ENCODE measurements at places on chromosomes 4 and X.

DNA sequence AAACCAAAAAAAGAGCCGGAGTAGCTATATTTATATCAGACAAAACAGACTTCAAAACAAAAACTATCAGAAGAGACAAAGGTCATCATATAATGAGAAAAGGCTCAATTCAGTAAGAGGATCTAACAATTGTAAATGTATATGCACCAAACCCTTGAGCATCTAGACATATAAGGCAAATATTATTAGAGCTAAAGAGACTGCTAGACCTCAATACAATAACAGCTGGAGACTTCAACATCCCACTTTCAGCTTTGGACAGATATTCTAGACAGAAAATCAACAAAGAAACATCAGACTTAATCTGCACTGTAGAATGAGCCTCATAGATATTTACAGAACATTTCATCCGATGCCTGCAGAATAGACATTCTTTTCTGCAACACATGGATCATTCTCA is 4.8 kb upstream of the PROM1 start:
- DNase-seq, result no peak

DNA sequence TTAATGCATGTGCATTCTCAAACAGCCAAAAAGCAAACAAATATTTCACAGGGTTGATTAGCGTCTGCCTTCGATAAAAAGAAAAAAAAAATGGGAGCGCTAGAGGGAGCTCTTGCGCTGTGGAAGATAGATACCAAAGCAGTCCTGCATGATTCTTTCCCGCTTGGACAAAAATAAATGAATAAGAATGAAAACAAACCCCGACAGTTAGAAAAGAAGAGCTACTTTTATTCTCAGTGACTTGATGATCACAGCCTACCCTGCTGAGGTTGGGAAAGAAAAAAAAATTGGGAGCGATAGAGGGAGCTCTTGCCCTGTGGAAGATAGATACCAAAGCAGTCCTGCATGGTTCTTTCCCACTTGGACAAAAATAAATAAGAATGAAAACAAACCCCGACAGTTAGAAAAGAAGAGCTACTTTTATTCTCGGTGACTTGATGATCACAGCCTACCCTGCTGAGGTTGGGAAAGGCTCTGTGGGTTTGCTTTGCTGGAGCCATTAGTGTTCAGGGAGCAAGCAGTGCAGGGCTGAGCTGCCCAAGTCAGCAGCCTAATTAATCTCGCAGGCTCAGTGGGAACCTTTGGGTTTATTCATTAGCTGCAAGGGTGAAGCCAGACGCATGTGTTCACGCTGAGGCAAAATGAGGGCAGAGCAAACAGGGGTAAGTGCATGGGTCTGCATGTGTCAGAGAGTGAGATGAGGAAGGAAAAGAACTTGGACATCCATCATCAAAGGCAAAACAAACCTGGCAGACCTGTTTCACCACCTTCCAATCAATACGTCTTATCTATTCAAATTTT is 249.3 kb upstream of the PRKX start:
- DNase-seq, result no peak

- DNase-seq, result no peak
These were observed 390.3 kb downstream of the SH2D1A start for GRCh38 chrX:124736553-124737270.

DNA sequence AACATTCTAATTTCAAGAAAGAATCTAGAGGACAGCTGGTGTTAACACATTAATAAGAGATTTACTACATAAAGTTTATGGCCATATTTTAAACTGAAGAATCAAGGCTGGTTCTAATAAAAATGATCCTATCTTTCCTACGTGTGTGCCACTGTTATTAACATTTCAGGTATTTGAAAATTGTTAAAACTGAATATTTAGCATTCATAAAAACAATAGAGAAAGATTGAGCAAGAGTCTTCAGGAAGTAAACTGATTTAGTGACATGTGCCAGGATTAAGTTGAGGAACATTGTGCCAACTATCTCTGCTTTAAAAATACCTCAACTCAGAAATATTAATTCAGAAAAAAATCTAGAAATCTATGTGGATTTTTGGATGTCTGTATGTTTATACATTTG is 810.1 kb downstream of the FAT4 start:
- DNase-seq, result no peak

DNA sequence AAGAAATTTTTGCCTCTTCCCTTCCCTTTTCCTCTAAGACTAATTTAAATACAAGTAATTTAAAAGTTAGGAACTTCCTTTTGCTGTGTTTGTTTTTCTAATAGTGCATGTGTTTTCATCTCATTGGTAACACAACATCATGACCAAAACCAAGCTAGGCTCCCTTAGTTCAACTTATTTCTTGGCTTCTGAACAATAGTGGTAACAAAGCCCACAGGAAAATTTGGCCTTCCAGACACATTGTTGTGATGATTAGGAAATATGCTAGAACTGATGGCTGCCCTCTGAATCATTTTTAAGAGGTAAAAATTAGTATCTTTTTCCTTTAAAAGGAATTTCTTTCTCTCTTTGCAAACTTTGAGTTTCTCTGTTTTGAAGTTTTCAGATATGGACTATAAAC is 25.5 kb upstream of the TEC start:
- DNase-seq, result no peak

GRCh38 chr4:153610623-153611376 is 73.3 kb upstream of the TLR2 start:
- no peak for DNase-seq

- no peak for DNase-seq
These were observed 6.2 kb downstream of the SH3TC1 start for GRCh38 chr4:8205241-8205707.

GRCh38 chr4:56657818-56658217 is 23.3 kb downstream of the HOPX start:
- no peak for DNase-seq

GRCh38 chr4:119189638-119190037 is 22.9 kb upstream of the USP53 start:
- no peak for DNase-seq

DNA sequence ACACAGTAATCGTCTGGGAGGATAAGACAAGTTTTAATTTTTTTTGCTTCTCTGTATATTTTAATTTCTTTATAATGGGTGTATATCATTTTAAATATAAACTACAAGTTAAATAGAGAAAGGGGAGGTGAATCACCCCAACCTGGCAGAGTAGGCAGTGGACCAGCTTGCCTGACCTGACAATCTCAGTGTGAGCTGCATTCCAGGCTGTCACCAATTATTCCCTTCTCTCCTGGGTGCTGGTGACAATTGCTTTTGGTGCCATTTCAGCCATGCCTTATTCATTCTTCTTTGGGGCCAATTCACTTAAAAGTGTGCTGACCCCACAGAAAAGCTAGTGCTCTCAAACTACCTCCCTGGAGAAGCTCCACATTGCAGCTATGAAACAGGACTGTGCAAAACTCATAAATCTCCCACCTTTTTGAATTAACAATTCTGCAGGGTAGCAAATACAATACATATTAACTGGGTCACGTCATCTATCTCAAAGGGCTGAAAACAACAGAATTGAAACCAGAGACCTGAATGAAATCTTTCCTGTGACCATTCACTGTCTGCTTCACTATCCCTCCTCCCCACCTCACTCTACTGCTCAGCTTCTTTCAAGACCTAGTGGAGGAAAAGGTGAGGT is 359.0 kb downstream of the HS3ST1 start:
- DNase-seq, result no peak

DNA sequence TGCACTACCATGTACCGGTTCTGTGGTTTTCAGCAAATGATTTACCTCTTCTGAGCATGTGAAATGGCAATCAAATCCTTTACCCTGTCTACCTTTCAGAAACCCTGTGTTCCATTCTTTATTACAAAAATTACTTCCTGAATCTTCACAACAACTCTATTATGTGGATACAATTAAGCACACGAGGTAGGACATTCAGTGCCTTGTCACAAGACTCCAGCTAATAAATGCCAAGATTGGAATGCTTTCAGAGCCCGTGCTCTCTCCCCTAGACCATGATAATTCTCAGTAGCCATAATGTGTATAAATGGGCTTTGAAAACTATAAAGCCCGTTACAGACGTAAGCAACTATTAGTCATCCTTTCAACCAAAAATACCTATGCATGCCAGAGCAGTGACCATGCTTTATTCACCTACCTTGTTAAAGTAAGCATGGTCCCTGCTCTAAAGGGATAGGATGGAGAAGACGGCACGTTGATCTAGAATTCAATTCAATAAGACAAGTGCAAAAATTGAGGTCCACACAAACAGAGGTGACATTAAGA is 2.4 kb downstream of the RXFP1 start:
- DNase-seq, result no peak

DNA sequence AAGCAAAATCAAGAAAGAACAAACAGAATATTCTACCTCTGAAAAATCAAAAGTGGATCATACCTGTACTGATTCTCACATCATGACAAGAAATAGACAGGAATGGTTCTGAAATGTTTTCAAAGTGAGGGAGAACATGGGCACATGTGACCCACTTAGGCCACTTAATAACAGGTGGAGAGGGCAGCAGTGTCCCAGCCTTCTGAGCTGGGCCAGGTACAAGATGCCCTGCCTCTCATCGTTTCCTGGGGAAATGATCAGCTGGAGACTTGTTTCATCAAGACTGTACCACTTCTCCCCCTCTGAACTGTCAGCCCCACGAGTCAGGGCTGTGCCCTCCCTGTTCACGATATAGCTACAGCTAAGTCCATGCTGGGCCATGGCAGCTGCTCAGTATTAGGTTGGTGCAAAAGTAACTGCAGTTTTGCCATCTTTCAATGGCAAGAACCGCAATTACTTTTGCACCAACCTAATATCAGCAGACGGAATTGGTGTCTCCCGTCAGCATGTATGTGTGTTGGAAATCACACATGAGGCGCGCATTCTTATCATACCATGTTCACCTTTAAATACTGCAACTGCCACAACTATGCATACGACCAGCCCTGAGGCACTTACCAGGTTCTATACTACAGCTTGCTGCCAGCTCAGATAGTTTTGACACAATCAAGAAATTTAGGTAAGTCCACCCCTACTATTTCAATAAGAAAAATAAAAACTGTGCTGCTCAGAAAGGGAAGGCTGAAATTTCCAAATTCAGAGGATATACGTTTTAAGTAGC is 71.4 kb downstream of the GATB start:
- DNase-seq, result no peak

GRCh38 chr4:55297346-55297745 is 48.7 kb upstream of the SRD5A3 start:
- no peak for DNase-seq

DNA sequence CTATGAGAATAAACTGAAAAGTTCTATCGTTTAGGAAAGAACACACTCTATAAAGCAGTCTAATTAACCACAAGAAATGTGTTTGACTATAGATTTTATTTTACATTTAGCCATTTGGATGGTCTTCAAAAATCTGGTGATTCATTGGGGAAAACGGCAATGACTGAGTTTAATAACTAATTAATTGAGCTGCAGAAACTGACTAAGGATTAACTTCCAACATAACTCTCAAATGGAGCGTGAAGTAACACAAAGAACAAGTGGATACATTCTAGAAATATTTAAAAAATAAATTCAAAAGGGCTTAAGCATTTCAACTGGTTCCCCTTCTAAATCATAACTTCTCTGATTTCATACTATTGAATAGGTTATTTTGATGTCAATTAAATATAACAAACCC is 1582.4 kb downstream of the PCDH18 start:
- no peak for DNase-seq

GRCh38 chr4:38145741-38146140 is 185.5 kb downstream of the PTTG2 start:
- DNase-seq, result no peak

GRCh38 chrX:104084063-104084462 is 8.0 kb upstream of the TMSB15C start:
- DNase-seq, result no peak

DNA sequence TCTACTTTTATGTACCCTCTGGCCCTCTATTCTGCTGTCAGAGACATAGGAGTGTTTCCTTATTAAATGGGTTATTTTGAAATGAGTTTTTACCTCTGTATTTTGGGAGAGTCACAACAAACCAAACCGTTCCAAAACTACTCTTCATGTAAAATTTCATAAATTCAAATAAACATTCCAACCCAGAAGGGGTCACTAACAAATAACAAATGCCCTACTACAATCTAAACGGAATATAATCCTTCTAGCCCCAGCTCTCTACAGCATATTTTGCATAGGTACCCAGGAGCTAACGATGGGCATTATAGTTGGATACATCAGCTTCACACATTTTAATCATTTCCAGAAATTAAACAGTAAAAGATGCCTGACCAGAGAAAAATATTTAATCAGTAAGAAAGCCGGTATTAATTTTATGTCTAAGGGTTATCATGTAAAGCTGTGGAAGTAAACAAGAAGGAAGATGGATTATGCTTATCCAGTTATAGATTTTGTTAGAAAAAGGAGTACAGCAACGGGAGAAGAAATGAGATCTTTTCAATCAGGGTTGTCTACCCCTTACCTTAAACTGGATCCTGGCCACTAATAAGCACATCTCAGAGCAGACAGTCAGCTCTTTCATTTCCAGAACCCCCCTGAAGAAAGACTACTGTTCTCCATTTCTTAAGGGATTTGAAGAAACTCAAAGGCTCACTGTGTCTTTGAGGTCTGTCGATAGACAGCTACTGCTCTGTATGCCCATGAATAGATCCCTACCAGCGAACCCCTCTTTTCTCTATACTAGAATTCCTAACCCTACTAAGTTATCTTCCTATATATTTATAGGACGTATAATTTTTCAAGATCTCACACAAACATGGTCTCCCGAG is 1.2 kb downstream of the UGDH start:
- no peak for DNase-seq

DNA sequence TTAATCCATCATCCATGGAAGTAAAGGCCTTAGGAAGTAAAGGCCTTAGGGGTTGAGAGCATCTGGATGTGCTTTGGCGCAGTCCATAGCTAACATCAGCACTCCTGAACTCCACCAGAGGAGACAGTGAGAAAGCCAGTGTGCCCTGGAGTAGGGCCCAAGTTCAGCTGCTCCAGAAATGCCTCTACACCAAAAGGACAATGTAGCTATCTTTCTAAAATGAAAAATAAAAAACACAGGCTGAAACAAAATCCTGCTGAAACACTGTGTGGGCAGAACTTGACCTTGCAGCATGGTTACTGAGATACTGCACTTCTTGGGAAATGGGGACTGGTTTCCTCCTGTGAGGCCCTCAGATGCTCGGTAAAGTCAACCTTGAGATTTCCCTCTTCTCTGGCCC is 29.3 kb downstream of the SH3RF1 start:
- DNase-seq, result no peak

- DNase-seq, result peak; percentile 95
These were observed at the start of gene BEX1 for GRCh38 chrX:103063918-103064434. BEX1 (minus strand) TSS chrX:103064171; CDS start chrX:103063274, 897 bp downstream.

DNA sequence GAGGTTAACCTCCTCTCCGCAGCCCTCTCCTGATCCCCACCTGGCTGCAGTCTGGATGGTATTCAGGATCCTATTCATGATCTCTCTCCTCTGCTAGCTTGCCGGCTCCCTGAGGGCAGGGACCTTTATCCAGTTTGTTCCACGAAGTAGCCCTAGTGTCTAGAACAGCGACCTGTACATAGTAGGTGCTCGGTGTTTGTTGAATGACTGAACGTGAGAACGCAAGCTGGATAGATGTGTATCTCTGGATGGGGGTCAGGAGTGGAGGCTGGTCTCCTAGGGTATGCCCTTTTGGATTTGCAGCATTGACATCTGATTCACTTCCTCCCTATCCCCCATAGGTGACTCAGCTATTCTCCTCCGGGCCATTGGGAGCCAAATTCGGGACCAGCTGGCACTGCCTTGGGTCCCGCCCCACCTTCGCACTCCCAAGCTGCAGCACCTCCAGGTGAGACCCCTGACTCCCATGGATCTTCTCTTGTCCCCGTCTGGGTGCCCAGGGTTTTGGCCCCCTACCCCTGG is 7.3 kb downstream of the CCDC22 start:
- no peak for DNase-seq
